Stimulated activated CD8-positive, alpha-beta memory T cell treated with anti-CD3 and anti-CD28 coated beads, Interleukin-7, amount 100 ng/mL, for 1 hour (primary cell): ENCODE measurements at places on chromosomes 11 and 22.

DNA sequence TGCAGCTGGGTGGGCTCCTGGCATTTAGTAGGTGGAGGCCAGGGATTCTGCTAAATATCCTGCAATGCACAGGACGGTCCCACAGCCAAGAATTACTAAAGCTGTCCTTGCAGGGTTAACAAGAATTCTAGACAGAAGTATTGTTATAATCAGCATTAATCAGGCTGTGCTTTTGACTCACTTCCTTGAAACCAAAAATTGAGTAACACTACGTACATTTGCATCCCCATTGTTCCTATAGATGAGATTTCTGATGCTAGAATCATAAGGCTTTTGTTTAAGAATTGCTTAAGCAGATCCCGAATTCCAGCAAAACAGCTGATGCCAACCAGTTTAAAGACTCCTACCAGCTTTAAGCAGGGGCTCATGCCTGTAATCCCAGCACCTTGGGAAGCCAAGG, 11.4 kb downstream of the SLC6A5 start:
- DNase-seq: no peak

DNA sequence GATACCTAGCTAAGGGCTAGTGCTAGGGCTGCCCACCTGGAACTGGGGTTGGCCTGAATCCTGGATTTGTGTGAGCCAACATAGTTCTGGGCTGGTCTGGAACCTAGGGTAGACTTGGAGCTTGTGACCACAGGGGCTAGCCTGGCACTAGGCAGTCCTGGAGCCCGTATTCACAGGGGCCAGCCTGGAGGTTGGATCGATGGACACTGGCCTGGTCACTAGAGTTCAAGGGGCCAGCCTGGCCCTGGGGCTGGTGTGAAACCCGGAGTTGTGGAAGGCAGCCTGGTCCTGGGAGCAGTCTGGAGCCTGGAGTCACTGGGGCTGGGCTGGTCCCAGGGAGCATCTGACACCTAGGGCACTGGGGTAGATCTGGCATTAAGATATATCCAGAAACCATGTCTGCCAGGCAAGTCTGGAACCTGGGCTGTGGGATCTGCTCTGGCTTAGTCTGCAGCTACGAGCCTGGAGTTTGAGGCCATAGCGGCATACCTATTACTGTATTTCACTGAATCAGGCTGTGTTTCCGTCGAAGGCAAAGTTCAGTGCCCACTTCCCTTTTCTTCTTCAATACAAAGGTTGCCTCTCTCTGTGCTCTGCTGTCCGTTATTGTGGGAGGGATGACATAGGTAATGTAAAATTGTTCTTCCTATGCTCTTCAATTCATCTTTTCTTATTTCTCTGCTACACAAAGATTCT, 9.1 kb upstream of the GLYATL1B start:
- DNase-seq: no peak

DNA sequence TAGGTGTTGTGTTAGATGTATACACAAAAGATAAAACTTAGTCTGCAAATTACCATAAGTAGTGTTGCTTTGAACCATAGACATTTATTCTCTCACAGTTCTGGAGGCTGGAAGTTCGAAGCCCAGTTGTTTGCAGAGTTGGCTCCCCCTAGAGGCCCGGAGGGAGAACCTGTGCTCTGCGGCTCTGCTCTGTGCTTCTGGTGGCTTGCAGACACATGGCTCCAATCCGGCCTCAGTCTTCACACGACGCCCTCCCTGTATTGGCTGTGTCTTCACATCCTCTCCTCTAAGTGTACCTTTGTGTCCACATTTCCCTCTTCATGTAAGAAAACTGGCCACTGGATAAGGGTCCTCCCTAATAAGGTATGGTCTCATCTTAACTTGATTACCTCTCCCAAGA, 128.4 kb downstream of the OPCML start:
- no peak for DNase-seq

DNA sequence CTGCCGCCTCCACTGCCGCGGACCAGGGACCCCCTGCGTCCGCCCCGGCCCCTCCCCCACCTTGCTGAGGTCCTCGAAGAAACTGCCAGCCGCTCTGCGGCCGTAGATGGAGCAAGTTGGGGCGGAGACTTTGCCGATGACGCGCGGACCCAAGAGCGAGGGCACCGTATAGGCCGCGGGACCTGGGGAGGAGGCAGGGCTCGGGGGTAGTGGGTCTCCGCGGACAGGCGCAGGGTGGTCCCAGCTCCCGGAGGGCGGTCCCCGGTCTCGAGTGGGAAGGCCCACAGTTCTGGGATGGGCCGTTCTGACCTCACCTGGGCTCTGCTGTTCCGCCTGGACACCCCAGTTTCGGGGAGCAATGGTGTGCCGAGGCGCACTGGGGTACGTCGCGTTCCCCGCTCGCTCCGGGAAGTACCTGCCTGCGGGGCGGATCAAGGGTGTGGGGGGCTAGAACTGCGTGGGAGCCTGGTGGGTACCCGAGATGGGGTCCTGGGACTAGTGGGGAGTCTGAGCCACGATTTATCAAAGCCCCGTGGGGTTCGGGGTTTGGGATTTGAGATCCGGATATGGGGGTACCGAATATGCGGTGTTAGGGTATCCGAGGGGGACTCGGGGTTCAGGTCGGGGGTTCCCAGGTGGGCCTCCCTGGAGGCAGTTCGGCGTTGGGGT, 1.2 kb upstream of the TYMP start:
- peak; percentile 71 for DNase-seq
